Esophagus muscularis mucosa (tissue), 4 donors: ENCODE measurements at places on chromosomes 1 and 21.

GRCh38 chr1:168141871-168142385, 5.2 kb upstream of the GPR161 start:
- no peak for DNase-seq

GRCh38 chr1:97014426-97014825, 292.8 kb downstream of the PTBP2 start:
- no peak for DNase-seq

- DNase-seq, result no peak
These were observed 71.4 kb upstream of the TSPAN2 start for GRCh38 chr1:115160728-115161127.

DNA sequence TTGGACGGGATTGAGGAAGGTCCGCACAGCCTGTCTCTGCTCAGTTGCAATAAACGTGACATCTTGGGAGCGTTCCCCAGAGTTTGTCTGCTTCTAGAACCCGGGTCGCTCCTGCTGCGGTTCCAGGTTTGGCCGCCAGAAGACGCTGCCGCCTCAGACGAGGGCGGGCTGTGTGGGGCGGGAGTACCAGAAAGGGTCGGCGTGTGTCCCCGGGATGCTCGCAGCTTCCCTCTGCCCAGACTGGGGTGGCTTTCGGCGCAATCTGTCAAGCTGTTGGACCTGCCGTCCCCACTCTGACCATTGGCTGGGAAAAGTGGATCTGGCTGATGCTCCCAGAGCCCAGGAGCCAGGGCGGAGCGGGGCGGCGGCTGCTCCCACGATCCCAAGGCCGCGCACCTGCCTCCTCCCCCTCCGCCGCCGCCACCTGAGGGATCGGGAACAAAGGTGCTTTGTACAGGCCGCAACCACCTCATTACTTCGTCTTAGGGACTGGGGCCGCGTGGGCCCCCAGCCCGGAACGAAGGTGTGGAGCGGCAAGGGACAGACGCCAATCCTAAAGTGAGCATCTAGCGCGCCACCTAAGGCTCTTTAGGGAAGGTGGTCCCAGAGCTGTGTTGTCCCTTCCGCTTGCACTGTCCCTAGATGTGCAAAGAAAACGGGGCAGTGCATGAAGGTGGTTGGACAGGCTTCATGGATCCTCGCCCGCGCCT, 683 bp upstream of the EFNA4 start:
- DNase-seq, result no peak

DNA sequence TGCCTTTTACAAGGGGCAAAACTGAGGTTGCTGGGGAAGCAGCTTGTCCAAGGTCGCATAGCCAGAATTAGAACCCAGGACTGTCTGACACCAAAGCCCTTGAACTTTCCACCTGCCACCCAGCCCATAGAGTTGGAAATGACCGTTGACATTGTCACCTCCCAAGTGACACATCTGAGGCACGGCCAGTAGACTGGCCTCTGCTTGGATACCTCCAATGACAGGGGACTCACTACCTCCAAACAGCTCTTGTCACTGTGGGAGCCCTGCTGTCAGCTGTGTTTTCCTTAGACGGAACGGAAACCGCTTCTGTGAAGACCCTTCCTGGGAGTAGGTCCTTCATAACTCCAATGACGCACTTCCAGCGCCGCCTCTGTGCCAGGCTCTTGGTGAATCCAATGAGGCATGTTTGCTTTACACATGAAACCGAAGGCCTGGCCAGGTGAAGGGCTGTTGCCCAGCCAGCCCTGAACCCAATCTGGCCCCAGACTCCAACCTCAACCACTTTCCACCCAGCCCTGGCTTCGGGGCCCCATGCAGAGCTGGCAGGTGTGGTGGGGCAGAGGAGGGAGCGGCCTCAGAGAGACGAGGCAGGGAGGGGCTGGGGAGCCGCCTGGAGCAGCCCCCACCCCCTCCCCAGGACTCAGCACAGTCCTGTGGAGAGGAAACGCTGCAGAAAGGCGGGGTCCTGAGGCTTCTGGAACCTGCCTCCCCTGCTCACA, 109.2 kb upstream of the IFFO2 start:
- no peak for DNase-seq

- DNase-seq, result peak; percentile 95
These were observed 325.1 kb downstream of the HHAT start for GRCh38 chr1:210653771-210654170.

DNA sequence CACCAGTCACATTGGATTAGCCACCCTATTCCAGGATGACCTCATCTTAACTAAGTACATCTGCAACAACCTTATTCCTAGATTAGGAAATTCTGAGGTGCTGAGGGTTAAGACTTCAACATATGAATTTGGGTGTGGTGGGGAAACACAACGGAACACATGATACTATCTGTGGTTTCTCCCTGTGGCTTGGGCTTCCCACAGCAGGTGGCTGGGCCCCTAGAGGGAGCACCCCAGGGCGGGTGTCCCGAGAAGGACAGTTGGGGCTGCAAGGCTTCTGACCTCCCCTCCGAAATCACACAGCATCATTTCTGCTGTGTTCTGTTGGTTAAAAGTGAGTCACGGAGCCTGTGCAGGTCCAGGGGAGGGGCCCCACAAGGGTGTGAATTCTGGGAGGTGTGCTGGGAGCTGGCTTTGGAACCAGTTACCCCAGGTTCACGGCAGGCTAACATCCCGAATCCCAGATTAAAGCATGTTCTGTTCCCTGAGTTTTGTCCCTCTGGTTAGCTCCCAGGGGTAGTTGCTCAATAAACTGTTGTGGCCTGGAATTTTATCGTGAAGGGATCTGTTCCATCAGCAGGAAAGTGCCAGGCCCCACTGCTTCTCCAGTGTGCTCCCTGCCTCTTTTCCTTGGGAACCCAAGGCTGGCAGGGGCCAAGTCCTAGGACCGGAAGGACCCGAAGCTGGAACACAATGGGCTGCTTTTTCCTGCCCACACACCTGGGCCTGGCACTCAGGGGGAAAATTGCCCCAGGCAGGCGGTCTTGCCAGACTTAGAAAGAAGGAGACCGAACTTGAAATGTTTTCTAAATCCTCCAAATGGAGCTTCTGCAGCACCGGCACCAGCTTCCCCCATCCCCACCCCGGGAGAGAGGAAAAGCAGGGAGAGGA, 154.0 kb upstream of the WNT4 start:
- DNase-seq, result no peak

GRCh38 chr1:162213281-162213912, 143.9 kb downstream of the NOS1AP start:
- no peak for DNase-seq

DNA sequence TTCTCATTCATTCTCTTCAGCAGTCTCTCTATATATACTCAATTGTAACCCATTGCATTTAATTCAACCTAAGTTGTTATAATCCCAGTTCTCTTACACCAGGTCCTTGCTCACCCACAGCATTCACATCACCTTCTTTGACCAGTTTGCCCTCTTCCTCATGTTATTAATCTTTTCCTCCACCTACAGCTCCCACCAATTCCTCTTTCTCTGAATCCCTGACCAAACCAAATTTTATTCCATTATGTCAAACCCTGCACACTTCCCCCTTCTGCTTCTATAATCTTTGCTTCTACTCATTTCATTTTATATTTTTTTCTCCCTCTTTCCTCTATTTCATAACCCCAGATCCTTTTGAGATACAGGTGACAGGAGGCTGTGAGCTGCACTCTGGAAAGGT, 1.4 kb downstream of the CD1A start:
- no peak for DNase-seq

- no peak for DNase-seq
These were observed 180.3 kb downstream of the DISC1 start for GRCh38 chr1:231806623-231807495.

- DNase-seq, result no peak
These were observed 43.8 kb downstream of the GPR52 start for GRCh38 chr1:174491606-174492005.

DNA sequence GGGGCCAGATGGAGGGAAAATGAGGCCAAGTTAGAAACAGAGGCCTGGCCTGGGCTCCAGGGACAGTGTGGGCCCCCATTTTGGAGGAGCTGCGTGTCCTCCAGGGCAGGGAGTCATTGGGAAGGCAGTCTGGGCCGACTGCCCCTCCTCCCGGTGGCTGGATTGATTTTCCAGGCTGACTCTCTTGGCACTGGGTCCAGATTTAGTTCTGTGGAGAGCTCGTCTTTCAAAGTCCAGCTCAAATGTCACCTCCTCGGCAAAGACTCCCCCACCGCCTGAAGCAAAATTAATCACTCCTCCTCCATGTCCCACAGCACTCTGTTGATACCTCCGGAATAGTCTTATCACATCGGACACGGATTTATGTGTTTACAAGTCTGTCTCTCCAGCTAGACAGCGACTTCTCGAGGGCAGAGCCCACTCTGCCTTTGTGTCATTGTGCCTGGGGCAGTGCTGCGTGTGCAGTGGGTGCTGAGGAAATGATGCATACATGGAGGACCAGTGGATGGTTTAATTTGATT, 175.1 kb downstream of the CAMTA1 start:
- DNase-seq, result no peak

GRCh38 chr1:229704157-229704556, 78.1 kb downstream of the URB2 start:
- DNase-seq, result no peak

DNA sequence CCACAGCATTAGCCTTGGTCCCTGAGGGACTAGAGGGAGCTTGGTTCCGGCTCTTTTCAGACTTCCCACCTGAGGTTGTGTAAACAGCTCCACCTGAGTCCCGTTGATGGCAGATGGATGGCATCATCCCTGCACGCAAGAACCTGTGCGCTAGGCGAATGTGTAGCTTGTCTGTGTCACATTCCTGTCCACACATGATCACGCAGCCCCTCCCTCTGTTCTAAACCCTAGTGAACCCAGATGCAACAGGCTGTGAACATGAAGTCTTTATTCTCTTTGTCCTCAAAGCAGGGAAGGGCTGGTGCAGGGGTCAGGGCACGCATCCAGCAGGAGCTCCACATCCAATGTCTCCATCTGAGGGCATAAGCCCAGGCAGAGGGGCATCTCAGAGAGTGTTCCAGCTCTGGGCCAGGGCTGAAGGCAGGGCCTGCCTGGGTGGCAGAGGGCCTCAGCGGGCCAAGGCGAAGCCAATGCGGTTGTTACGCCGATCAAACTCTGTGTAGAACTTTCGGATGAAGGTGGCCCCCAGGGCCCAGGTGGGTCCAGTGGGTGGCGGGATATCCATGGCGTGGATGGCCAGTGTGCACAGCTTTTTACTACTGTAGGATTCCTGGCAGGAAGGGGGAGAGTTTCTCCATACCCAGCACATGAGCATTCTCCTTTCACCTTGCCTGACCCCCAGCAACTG, 2.9 kb upstream of the ETNK2 start:
- DNase-seq, result no peak

- DNase-seq, result no peak
These were observed 158.2 kb upstream of the KLHDC7A start for GRCh38 chr1:18322368-18323032.

DNA sequence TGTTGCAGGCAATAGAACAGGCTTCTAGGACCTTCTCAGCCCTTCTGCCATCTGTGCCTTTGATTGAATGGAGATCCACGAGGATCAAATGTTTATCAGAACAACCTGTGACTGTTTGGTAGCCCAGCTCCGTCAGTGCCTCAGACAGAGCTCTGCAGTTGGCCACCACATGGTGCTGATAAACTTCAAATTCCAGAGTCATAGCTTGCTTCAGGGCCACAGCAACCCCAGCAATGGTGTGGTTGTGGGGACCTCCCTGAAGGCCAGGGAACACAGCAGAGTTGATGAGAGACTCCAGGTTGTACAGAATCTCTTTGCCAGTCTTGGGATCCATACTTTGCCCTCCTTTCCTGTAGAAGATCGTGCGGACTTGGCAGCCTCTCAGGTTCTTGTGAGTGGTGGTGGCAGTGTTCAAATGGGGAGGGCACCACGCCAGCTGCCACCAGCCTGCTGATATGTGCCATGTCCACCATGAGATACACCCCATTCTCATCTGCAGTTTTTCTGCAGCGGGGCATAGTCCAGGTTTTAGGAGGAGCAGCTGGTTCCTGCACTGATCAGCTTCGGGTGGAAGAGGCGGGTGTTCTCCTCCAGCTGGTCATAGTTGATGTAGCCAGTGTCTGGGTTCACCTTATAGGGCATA, 82.9 kb upstream of the ARTN start:
- DNase-seq, result peak; percentile 84

- no peak for DNase-seq
These were observed 702.9 kb downstream of the BRINP3 start for GRCh38 chr1:189774721-189775287.
